Lung (tissue), 17 donors: ENCODE measurements at places on chromosomes 2 and 18. TPM values are rescaled to one million over a fixed set of nuclear protein-coding genes. Genes with fewer than 3 reads are reported as not detected.
A peak's percentile ranks its signal among the peaks of the same experiment; 100 is the strongest.

SERPINB5 gene
- 0.92 TPM for total RNA-seq

IL18RAP gene
- 1.00 TPM for total RNA-seq

DNA sequence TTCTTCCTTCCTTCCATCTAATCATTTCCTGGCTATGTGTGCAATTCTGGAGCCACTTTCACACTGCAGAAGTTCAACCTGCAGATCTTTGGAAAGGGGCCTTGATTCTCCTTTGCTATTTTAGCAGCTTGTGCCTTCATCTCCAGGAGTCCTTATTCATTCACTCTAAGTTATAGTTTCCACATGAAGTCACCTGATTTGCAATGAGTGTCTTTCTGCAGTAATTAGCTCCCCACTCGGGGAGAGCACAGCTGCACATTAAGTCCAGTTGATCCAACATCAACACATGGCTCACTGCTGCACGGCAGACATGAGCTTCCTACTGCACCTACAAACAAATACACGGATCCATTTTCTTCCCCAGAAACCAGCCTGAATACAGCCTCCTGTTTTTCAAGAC is 323.1 kb upstream of the TNP1 start:
- DNase-seq: no peak

GRCh38 chr2:122389694-122390093 is 634.2 kb downstream of the TSN start:
- no peak for DNase-seq

GRCh38 chr2:26144953-26145680 is 27.8 kb upstream of the GAREM2 start:
- DNase-seq: peak; percentile 71
